Activated T-cell treated with anti-CD3 and anti-CD28 coated beads, Interleukin-2, amount 50 U/mL, for 48 hours (primary cell): ENCODE measurements at places on chromosomes 6 and 20.

GRCh38 chr20:2653556-2654383 lies 1.3 kb downstream of the NOP56 start:
- DNase-seq: peak; percentile 26

DNA sequence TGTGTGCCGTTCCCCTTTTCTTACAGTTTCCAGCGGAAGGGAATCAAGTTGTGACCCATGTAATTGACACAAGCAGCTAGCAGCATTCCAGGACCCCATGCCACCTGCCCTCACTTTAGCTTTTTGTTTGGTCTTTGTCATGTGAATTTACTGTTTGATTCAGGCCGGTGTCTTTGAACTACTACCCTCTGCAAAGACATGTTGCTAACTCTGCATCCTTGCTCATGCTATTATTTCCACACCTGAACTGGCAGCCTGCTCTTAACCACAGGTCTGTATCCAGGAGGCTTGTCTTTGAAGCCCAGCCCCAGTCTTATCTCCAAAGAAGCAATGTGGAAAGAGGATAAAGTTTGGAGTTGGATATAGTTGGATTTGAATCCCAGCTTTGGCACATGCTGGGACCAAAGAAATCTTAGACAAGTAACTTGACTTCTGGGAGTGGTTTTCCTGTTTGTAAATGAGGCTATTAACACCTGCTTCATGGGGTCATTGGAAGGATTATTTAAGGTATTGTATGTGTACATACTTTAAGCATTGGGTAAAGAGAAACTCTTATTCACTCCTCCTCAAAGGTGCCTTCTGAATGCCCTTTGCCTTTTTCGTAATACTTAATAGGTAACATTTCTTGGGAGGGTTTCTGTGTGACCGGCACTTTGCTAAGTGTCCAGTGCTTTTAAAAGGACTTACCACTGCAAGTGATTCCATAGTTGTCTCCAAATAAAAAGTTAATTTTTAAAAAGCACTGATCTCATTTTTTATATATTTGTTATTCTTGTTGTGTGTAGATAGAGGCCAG lies 52.4 kb downstream of the RALY start:
- no peak for DNase-seq

GRCh38 chr6:50030777-50031562 lies 9.2 kb upstream of the DEFB110 start:
- no peak for DNase-seq

DNA sequence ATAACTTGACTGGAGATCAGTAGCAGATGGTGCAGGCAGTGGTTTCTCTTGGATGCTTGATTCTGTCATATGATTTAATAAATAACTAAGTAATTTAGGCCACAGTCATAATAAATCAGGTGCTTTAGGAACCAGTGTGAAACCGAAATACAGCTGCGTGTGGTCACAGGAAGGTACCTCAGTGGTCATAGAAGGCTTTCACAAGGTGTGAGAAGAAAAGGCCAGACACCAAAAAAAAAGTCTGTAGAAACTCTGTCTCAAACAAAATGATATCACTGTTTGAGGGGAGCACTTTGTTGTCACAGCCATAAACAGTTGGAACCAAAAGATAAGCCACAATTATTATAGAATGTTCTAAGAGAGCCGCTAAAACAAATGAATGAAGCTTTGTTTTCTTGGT lies 56.5 kb downstream of the ARMC2 start:
- DNase-seq: no peak

DNA sequence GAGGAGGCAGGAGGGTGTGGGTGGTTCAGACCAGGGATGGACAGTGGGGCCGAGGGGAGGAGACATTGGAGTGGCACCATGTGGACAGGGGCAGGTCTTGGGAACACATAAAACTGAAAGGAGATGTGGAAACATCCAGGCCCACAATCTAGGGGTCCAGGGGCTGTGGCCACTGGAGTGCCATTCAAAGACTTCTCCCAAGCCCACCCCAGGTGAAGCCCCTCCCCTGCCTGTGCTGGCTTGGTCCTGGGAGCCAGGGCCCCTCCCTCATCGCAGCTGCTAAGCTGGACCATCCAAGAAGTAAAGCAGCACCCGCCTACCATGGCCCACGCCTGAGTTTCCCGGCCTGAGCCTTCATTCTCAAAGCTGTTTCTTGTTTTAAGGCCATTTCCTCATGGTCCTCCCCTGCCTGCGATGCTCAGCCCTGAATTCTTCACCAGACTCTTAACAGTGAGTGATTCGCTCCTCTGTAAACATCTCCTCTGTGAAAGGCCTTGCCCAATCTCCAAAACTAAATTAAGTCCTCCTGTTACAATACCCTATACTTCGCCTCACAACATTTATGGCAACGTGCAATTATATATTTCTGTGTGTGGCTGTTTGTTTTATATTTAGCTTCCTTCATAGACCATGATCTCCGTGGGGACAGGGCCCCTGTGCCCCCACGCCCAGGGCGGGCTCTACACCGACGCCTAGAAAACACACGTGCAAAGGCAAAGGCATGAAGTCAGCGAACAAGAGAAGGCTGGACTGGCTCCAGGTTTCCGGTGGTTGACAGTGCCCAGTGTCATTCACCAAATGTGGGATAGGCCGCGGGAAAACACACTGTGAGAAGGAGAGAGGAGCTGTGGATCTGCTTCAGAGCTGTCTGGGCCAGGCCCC lies 267.8 kb downstream of the ERMARD start:
- no peak for DNase-seq

GRCh38 chr6:113623129-113623528 lies 234.0 kb upstream of the MARCKS start:
- no peak for DNase-seq

DNA sequence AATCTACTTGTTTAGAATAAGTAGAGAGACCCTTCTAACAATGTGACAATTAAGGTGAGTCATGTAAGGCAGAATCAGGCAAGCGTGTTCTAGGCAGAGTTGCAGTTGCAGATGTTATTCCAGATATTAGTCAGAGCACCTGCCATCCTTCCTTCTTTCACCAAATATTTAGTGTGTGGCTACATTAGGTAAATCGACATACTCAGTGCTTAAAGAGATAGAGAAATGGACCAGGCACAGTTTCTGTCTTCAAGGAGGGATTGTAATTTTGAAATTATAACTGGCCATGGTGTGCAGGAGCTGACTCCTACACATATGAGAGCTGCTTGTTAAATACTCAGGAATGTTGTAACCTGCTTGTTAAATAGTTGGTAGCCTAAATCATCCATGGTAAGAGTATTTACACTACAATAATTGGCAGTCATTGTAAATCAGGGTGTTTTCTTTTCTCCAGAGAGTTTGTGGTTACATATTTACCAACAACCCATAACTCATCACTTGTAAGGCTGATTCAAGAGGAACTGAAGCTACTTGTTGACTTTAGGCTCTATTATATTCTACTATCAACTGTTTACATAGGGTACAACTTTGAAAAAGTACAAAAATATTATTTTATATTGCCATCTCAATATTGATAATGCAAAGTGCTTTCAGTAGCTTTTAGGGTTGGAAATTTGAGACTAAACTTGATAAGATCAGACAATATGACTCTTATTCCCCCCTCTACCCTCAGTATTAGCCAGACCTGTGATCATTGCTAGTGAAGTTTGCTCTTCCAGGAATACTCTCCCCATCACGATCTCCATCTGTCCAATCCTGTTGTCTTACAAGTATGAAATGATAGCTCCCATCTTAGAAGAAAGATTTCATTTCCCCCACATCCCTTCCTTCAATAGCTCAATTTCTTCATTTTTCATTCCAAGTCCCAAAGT lies 607.1 kb downstream of the COL12A1 start:
- no peak for DNase-seq

- DNase-seq: no peak
These were observed 5.3 kb upstream of the IP6K3 start for GRCh38 chr6:33751771-33752645.

DNA sequence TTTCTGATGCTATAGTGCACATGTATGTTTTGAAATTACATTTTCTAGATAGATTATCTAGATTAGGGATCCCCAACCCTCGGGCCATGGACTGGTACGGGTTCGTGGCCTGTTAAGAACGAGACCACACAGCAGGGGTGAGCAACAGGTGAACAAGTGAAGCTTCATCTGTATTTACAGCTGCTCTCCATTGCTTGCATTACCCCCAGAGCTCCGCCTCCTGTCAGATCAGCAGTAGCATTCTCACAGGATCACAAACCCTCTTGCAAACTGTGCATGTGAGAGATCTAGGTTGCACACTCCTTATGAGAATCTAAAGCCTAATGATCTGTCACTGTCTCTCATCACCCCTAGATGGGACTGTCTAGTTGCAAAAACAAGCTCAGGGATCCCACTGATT lies 10.4 kb downstream of the CEP57L1 start:
- DNase-seq: no peak

GRCh38 chr6:69901361-69901760 lies 35.0 kb downstream of the COL19A1 start:
- no peak for DNase-seq

- DNase-seq: no peak
These were observed 71.0 kb downstream of the CYP39A1 start for GRCh38 chr6:46581459-46582177.

DNA sequence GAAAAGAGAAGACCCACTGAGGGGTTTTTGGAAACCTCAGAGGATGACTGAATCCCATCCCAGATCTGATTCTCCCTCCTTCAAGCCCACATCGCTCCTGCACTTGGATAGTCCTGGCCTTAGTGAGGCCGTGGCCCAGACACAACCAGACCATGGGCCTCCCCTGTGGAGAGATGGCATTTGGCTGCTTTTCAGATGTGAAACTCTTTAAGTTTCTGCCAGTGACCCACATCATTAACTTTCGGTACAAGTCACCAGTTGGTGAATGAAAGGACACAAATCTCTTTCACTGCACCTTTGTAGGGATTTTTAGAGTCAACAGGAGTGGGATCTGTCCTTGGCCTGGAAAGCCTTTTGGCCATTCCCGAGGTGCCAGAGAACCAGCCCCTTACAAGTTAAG lies 116.6 kb downstream of the SASH1 start:
- DNase-seq: no peak

GRCh38 chr6:64737418-64737817 lies 969.6 kb downstream of the EYS start:
- DNase-seq: no peak
